ENCODE measurements at places on chromosomes 7 and 10.

DNA sequence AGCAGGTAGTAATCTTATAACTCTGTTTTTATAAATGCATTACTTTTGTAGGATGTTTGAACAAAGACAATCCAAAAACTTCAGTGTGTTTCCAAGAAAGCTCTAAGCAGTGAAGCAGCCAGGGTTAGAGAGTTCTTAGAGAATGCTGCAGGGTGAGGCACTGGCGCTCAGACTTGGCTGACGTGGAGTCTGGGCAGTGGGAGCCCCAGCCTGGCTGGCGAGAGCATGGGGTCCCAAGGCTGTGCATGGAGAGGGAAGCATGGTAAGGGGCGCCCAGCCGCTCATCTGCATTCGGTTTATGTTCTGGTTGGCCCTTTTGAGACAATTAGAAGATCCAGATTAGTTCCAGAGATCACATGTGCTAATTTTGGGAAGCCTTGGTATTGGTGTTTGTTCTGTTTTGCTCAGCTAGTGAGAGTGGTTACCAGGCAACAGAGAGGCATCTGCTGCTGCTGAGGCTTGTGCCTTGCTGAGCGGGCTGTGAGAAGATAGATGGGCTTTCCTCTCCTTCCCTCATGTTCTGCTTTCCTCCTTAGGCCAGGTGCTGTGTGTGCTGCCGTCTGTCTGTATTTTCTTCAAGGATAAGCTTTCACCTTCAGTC, 10.3 kb downstream of the SUN1 start:
- DNase-seq = no peak

DNA sequence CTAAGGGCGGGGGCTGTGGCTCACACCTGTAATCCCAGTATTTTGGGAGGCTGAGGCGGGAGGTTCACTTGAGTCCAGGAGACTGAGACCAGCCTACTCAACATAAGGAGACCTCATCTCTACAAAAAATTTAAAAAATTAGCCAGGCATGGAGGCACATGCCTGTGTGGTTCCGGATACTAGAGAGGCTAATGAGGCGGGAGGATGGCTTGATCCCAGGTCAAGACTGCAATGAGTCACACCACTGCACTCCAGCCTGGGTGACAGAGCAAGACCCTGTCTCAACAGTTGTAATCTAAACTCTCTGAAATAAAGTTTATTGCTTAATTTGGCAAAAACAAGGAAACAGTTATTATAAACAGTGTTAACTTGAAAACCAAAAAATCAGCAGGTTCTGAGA, 123.3 kb downstream of the USP6NL start:
- DNase-seq = no peak

DNA sequence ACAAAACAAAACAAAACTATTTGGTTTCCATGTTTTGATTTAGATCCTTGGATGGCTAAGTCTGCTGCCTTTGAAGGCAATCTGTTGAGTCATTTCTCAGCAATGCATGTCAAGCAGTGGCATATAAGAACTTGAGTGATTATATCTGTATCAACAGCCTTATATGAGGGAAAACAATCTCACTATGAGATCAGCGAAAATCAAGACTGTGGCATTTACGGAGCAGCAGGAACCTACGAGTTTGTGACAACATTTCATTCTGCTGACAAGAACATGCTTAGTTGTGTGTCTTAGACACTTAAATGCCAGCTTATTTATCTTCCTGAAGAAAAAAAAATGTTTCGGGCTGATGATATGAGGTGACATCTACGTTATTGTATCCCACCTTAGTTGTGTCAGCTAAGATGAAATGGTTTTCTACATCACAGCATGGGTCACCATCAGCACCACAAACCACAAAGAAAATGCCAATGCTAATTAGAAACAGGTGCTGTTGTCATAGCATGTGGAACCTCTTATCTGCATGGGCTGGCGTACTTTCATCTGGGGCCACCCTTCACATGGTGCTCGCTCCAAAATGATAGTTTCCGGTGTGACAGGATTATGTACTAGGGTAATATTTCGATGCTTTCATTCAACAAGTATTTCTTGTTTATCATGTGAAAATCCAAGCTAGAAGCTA, 1085.5 kb downstream of the SORCS1 start:
- DNase-seq = no peak

DNA sequence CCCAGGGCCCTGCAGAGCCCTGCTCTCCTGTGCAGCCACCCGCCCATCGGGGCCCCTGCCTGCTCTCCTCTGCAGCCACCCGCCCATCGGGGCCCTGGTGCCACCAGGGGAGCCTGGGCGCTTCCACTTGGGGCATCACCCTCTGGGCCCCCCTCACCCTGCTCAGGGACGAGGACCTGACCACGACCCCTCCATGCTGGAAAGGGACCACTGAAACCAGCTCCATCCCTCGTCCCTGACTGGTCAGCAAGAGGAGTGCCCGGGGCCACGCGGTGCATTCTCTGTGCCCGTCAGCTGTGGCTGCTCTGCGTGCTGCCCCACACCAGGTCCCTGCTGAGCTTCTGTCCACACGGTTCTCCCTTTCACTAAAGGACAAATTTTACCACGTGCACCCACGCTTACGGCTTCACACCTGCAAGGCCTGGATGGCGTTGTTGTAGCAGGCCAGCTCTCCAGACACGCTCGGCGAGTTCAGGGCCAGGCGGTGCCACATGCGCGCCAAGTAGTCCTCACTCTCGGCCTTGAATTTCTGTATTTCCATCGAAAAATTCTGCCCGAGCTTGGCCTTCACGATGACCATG, 57.6 kb downstream of the CFAP46 start:
- no peak for DNase-seq

GRCh38 chr7:87380905-87381304, 35.4 kb downstream of the CROT start:
- no peak for DNase-seq

GRCh38 chr10:16787361-16787791, 29.8 kb downstream of the RSU1 start:
- DNase-seq = peak; percentile 76

DNA sequence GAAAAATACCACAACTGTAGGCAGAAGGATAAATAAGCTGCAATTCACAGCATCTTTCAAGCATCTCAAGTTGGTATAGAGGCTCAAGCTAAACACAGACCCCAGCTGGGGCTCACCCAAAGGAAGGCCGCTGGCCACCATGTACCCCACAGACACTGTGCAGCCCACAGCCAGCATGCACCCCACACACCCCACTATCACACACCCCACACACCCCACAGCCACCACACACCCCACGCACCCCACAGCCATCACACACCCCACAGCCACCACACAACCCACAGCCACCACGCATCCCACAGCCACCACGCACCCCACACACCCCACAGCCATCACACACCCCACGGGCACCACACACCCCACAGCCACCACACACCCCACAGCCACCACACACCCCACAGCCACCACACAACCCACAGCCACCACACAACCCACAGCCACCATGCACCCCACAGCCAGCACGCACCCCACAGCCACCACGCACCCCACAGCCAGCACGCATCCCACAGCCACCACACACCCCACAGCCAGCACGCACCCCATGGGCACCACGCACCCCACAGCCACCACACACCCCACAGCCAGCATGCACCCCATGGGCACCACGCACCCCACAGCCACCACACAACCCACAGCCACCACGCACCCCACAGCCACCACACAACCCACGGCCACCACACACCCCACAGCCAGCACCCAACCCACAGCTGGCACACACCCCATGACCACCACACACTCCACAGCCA, 214.7 kb downstream of the DNAJB6 start:
- DNase-seq = no peak

DNA sequence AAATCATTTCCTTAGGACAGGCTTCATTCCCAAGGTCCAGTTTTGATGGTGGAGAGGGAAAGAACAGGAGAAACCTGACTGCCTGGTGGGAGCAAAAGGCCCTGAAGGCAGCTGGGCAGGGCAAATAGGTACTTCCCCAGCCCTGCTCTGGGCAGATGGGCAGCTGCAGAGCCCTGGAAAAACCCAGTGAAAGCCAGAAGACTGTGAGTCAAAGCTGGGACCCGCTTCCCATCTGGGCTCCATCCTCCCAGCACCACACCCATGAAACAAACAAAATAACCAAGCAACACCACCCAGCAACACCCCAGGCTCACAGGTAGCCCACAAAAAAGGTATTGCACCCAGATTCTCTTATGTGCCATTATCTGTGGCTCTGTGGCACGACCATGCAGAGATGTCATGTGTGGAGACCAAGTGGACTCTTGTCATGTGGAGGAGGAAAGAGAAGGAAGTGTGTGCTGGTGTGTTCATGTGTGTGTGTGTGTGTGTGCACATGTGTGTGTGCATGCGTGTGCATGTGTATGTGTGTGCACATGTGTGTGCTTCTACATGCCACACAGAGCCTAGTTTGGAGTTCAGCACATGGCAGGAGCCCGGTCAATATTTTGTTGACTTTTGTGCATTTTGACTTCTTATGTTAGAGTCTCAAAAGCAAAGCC, 9.8 kb downstream of the CLRN3 start:
- DNase-seq = no peak

DNA sequence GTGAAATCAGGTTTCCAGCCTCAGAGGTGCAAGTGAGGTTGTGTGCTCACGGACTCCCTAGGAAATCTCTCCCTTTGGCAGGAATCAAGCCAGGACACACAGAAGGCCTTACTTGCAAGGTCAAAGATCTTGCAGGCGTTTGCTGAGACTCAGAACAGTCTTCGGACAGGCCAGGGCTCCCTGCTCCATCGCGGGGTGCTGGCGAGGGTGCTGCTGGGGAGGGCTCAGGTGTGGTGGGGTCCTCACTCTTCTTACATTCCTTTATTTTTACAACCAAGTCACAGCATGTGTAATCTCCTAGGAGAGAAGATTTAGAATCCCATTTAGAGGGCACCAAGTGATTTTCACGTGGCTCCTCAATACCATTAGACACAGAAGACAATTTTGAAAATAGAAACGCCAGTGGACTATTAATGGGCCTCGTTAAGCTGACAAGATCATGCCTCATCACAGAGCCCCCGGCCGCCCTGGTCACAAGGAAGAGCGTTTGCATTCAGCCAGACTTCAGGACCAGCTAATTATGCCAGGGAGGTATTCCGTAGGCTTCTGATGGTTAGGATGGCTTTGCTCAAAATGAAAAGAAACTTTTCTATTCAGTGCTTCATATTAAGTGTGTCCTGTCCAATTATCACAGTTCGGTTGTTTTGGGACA, 73.1 kb upstream of the ADAM12 start:
- no peak for DNase-seq

Measured in stimulated activated CD8-positive, alpha-beta memory T cell treated with anti-CD3 and anti-CD28 coated beads, Interleukin-7, amount 100 ng/mL, for 4 hours (primary cell).